SW 1271 (cell line): ENCODE measurements at places on chromosomes 16 and 17.

DNA sequence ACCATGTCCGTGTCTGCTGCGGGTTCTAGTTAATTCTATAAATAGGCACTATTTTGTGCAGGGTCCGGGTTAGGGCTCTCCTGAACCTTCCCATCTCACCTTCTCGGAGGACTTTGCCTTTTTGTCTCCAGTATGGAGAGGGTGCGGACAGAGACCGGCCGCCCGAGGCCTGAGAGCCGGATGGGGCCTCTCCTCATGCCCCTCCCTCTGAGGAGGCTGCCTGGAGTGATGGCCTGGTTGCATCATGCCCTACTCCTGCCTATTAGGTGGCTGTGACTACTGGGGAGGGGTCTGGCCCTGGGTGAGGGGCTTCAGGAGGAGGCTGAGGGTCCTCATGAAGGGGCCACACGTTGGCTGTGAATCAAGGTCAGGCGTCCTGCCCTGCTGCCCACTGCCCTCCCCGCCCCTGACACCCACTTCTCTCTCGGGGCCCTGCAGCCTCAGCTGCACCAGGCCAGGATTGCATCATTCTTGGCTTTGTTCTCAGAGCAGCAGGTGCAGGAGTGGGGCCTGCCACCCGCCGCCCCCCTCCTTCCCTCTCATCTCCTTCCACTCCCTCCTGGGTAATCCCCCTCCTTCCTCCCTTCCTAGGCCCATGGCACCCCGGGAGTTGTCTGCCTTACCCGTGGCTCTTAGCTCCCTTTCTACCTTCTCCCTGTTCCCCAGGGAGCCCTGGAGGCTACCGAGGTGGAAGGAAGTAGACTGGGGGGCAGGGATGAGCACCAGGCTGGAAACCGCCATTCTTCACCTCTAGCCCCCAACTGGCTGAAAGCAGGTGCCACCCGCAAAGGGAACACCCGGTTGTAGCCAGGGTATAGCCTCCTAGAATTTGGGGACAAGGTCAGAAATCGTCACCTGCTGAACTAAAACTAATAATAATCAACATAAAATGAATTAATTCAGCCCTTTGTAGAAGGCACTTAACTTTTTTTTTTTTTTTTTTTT lies 12.7 kb upstream of the ARHGAP23 start:
- DNase-seq: no peak

GRCh38 chr17:33769066-33769465 lies 476.0 kb upstream of the ASIC2 start:
- DNase-seq: no peak

DNA sequence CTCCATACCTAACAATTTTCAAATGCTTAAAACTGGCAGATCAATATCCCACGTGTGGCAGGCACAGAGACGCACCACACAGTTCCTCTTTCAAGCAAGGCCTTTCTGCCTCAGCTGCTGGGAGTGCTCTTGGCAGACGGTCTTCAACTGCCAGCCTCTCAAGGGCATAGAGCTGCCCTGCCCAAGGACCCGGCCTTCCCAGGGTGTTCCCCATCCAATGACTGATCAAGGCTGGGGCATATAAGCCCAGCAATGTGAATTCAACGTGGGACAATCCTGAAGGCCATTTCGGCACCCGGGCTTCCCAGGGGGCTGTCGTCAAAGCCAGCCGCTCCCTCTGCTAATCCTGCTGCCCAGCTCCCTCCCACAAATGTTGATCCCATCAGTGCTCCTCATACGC lies 107.1 kb downstream of the STX8 start:
- DNase-seq: no peak

- DNase-seq: no peak
Observed at GRCh38 chr16:75413951-75414350, 19.4 kb downstream of the CFDP1 start.

- DNase-seq: no peak
Observed at GRCh38 chr16:85055493-85056210, 28.1 kb downstream of the KIAA0513 start.

- no peak for DNase-seq
Observed at GRCh38 chr16:47204736-47205504, 61.2 kb upstream of the NETO2 start.
